Suprapubic skin (tissue), 4 donors: ENCODE measurements at places on chromosomes 6 and 20. TPM values are rescaled to one million over a fixed set of nuclear protein-coding genes. Genes with fewer than 3 reads are reported as not detected.
A peak's percentile ranks its signal among the peaks of the same experiment; 100 is the strongest.

COL12A1 gene
- total RNA-seq: 41.2 TPM

ELOVL5 gene
- 49.0 TPM for total RNA-seq

NNAT gene
- total RNA-seq: 3.0 TPM

LRRN4 gene
- 0.80 TPM for total RNA-seq

ZBTB46 gene
- total RNA-seq: 4.8 TPM

ARMH2 gene
- total RNA-seq: not detected

DLL1 gene
- 32.6 TPM for total RNA-seq

VSTM2L gene
- total RNA-seq: not detected

TPD52L1 gene
- total RNA-seq: 180 TPM

DNA sequence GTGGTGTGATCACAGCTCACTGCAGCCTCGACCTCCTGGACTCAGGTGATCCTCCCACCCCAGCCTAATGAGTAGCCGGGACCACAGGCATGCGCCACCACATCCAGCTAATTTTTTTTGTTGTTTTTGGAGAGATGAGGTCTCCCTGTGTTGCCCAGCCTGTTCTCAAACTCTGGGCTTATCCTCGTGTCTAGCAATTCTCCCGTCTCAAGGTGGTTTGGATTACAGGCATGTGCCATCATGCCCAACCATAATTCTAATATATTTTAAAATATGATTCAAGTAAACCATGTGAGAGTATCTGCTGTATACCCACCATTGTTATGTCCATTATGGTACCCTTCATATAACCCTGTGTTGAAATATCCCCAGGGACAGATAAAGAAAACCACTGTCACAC, 60.3 kb upstream of the C20orf144 start:
- peaks cover 16% of the 10 kb centered on the region for H3K36me3 ChIP-seq
- H3K27me3 ChIP-seq: no peaks in the 10 kb centered on the region
- H3K4me3 ChIP-seq: no peak overlapping the region

GRCh38 chr6:23505026-23505425, 621.0 kb upstream of the NRSN1 start:
- H3K27ac ChIP-seq: no peak overlapping the region
- no peak for DNase-seq
- H3K36me3 ChIP-seq: no peaks in the 10 kb centered on the region
- no peak overlapping the region for H3K4me3 ChIP-seq

DNA sequence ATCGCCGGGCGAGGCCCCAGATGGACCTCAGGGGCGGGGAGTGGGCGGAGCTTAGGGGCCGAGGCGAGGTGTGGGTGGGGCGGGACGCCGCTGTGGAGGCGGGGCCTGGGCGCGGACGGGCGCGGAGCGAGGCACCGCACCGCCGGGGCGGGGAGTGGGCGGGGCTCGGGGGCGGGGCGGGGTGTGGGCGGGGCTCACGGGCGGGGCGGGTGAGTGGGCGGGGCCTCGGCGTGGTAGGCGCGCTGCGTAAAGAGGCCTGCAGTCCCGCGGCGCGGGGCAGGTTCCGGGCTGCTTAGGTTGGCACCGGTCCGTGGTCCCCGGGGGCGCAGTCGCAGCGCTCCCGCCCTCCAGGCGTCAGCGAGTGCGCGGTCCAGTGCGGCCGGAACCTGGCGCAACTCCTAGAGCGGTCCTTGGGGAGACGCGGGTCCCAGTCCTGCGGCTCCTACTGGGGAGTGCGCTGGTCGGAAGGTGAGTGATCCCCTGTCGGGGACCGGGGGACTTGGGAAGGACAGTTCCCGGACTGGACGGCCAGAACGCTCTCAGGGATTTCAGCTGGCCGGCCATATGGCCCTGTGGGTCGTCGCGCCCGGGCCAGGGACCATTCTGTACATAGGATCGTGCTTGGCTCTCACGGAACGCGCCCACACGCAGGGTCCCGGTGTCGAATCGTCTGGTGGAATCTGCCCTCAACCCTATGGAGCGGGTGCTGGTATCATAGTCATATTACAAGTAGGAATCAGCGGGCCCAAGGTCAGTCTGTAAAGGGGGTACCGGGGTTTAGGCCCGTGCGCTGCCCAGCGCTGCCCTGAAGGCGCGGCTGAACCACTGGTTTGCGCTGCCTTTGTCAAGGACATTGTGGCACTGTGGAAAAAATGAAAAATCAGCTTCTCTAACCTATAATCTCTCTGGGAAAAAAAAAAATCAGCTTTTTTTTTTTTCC, at the start of gene NQO2:
NQO2 (plus strand) TSS at position 277 of the 940 bp plus-strand sequence. CDS start 6,659 bp downstream, outside the sequence.
- peak within 1 kb of the TSS; percentile 95 for H3K27ac ChIP-seq
- peaks cover 8% of the 10 kb centered on the region for H3K36me3 ChIP-seq
- peak within 1 kb of the TSS; percentile 92 for H3K4me3 ChIP-seq
- DNase-seq: peak; percentile 95
- H3K27me3 ChIP-seq: no peaks in the 10 kb centered on the region

GRCh38 chr6:131587909-131588308, 14.9 kb downstream of the ARG1 start:
- DNase-seq: no peak
- H3K4me3 ChIP-seq: no peak overlapping the region
- no peaks in the 10 kb centered on the region for H3K27me3 ChIP-seq
- no peak overlapping the region for H3K27ac ChIP-seq
- H3K4me1 ChIP-seq: no peaks in the 10 kb centered on the region
- peaks cover 99% of the 10 kb centered on the region for H3K36me3 ChIP-seq

GRCh38 chr6:17983730-17984129, 3.7 kb downstream of the KIF13A start:
- H3K27me3 ChIP-seq: no peaks in the 10 kb centered on the region
- H3K4me1 ChIP-seq: peaks cover 37% of the 10 kb centered on the region
- no peak overlapping the region for H3K4me3 ChIP-seq
- H3K27ac ChIP-seq: no peak overlapping the region
- no peak for DNase-seq
- peaks cover 3% of the 10 kb centered on the region for H3K36me3 ChIP-seq

- H3K4me1 ChIP-seq: peaks cover 2% of the 10 kb centered on the region
- no peaks in the 10 kb centered on the region for H3K27me3 ChIP-seq
- no peak overlapping the region for H3K27ac ChIP-seq
These were observed 98.9 kb upstream of the ZNF217 start for GRCh38 chr20:53692465-53693067.

DNA sequence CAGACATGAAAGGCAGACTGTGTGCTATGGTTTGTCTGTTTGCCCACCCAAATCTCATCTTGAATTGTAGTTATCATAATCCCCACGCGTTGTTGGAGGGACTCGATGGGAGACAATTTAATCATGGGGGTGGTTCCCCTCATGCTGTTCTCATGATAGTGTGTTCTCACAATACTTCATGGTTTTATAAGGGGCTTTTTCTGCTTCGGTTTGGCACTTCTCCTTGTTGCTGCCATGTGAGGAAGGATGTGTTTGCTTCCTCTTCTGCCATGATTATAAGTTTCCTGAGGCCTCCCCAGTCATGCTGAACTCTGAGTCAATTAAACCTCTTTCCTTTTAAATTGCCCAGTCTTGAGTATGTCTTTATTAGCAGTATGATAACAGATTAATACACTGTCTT, 47.2 kb upstream of the MICB start:
- DNase-seq: no peak
- peaks cover 4% of the 10 kb centered on the region for H3K27me3 ChIP-seq
- no peaks in the 10 kb centered on the region for H3K4me1 ChIP-seq
- H3K4me3 ChIP-seq: no peak overlapping the region
- H3K36me3 ChIP-seq: no peaks in the 10 kb centered on the region
